Activated effector memory CD4-positive, alpha-beta T cell treated with Interleukin-2 at 50 U/mL for 16 hours (primary cell): ENCODE measurements at places on chromosomes 7 and 10.

DNA sequence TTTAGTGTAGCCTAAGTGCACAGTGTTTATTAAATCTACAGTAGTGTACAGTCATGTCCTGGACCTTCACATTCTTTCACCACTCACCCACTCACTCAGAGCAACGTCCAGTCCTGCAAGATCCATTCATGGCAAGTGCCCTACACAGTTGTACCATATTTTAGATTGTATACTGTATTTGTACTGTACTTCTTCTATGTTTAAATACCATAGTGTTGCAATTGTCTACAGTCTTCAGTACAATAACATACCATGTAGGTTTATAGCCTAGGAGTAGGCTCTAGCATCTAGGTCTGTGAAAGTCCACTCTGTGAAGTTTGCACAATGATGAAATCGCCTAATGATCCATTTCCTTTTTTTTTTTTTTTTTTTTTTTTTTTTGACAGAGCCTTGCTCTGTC, 12.0 kb downstream of the EEPD1 start:
- no peak for DNase-seq

- no peak for DNase-seq
These were observed 12.8 kb downstream of the LBX1 start for GRCh38 chr10:101216207-101217043.

DNA sequence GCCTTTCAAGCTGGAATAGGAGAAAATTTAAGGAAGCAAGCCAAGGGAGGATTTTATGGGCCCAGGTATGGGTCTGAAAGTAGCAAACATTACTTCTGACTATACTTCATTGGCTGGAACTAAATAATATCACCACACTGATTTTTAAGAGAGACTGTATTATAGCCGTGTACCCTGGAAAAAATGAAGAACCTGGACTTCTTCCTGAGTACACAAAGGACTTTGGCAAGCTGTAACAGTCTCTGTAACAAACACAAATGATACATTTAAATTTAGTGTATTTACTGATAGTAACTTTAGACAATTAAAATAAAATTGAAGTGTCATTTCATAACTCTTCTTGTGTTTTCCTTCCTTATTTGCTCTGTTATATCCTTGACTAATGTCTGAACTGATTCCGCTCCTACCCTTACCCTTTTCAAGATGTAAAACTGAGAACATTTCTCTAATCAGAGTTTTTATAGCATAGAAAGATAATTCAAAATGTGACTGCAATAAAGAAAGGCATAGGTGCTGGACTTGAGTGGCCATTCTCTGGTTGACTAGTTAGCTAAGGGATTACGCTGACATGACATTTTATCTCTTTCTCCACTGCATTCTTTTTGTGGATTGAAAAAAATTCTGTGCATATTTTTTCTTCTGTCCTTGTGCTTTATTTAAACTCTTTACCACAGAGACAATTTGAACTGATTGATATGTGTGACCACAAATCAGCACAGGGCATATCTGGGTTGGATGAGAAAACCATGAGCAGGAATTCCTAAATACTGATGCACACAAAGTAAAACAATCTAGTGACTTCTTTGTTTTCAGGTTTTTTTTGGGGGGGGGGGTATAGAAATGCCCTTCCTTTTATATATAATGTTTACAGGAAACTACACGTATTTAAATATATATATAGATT, 349.7 kb downstream of the MDFIC start:
- DNase-seq = no peak

DNA sequence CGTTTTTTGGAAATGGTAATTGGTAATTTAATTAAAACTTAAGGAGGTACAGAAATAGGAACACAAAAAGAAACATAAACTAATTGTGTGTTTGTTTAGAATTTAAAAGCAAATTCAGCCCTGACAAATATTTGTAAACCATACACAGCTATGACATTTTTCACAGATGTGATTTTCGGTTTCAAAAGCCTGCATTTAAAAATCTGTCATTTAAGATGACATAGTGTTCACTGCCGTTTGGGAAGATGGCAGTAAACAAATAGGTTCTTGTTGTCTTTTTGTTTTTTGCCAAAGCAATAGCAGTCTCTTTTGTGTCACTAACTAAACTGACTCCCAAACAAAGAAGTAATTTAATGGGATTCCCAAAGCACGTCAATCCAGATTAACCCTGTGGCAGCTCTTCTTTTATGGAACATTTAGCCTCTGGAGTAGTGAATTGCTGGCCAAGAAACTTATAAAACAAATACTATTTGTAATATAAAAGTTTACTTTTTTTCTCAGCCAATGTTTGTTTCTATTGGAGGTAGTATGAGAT, 697.6 kb downstream of the PHTF2 start:
- DNase-seq = no peak

GRCh38 chr10:71396711-71397295, at the start of gene CDH23:
CDH23 (plus strand) TSS chr10:71396920; CDS start chr10:71439832, 42,912 bp downstream.
- no peak for DNase-seq

GRCh38 chr7:73621168-73622063, 2.9 kb downstream of the MLXIPL start:
- DNase-seq = no peak

GRCh38 chr10:31061941-31062340, 30.3 kb upstream of the ZNF438 start:
- DNase-seq = no peak

GRCh38 chr7:128105228-128106022, 74.2 kb upstream of the LRRC4 start:
- DNase-seq = no peak

DNA sequence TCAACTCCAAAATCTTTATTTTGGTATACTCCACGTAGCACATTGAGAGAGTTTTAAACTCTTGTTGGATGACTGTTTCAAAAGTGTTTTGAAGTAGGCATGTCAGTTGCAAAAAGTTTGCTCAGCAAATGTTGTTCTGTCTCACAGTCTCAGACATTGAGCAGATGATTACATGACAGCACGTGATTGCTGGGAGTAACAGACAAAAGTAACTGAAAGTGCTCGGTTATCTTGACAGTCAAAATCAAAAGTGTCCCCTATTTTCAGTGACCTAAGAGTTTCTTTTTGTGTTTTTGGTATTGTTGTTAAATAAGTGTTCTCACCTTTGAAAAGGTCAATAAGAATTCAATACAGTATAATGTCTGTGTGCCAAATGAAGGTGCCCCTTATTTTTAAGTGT, 84.3 kb downstream of the CFTR start:
- no peak for DNase-seq

DNA sequence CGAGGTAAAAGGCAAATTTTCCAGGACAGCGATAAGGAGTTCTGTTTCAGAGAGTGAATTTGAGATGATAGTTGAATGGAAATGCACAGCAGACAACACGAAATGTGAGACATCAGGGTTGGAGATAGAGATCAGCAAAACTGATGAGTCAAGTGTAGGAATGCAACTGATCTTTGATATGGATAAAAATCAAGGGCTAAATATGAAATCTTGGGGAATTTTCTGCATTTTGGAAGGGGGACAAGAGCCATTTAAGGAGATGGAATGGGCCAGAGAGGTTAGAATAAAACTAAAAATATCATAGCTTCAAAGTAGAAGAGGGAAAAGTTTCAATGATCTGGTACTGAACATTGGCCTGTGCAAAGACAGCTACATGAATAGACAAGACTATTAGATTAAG, 11.5 kb downstream of the CISD1 start:
- DNase-seq = no peak

DNA sequence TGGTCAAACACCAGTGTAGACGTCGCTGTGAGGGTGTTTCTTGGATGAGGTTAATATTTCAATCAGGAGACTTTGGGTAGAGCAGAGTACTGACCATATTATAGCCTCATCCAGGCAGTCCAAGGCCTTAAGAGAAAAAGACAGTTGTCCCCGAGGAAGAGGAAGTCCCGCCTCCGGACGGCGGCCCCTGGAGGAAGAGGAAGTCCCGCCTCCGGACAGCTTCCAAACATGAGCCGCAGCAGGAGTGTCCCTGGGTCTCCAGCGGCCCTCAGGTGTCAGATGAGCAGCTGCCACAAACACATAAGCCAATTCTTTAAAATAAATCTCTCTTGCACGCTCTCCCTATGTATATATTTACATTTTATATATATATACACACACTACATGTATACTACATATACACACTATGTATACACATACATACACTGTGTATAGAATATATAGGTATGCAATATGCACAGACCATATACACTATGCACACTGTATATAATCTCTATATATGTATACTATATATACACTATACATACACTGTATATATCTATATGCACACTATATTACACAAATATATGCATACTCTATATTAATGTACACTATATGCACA, 37.5 kb downstream of the PWWP2B start:
- peak; percentile 51 for DNase-seq

DNA sequence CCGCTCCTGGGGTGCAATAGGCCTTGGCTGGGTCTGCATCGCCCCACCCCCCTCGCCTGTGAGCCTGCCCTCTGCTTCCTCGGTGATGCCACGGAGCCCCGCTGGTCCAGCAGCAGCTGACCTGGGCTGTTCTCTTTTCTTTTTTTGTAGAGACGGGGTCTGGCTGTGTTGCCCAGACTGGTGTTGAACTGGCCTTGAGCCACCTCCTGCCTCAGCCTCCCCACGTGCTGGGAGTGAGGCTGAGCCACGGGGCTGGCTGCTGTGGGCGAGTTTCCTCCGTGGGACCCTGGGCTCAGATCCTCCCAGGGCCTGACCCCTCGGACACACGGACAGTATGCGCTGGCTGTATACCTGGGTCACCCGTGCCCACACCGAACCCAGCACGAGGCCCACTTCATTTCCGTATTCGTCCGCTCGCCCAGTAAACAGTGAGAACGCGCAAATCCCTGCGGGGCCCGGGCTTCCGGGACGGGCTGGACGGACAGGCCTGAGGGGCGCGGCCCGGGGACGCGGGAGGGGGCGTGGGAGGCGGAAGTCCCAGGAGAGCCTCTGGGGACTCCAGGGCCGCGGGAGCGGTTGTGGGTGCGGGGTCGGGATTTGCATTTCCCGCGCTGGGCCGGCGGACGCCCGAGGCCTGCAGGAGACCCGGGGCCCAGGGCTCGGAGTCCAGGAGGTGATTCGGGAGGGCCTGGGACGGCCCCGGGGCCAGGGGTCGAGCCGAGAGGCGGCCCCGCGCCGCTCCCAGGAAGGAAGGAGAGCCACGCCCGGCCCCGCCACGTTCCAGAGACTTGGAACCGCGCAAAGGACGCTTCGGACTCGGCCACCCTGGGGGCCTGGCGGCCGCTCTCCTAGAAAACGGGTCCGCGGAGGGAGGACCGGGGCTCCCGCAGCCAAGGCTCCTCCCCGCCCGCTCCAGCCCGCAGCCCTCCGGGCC, 57.7 kb upstream of the DNAJB6 start:
- no peak for DNase-seq

- no peak for DNase-seq
These were observed 48.0 kb downstream of the PDZD8 start for GRCh38 chr10:117327262-117327661.

- DNase-seq = no peak
These were observed 195.6 kb downstream of the SKAP2 start for GRCh38 chr7:26668821-26669220.

DNA sequence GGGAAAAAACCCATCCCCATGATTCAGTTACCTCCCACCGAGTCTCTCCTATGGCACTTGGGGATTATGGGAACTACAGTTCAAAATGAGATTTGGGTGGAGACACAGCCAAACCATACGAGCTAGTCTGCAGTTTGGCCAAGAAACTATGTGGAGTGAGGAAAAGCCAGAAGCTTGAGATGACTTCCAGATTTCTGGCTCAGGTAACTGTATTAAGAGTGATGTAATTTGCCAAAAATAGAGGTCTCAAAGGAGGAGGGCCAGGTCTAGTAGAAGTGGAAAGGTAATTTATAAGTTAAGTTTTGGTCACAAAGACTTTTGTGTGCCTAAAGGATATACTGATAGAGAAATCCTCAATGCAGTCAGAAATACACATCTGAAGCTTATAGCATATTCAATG, 279.7 kb upstream of the MGMT start:
- DNase-seq = no peak

DNA sequence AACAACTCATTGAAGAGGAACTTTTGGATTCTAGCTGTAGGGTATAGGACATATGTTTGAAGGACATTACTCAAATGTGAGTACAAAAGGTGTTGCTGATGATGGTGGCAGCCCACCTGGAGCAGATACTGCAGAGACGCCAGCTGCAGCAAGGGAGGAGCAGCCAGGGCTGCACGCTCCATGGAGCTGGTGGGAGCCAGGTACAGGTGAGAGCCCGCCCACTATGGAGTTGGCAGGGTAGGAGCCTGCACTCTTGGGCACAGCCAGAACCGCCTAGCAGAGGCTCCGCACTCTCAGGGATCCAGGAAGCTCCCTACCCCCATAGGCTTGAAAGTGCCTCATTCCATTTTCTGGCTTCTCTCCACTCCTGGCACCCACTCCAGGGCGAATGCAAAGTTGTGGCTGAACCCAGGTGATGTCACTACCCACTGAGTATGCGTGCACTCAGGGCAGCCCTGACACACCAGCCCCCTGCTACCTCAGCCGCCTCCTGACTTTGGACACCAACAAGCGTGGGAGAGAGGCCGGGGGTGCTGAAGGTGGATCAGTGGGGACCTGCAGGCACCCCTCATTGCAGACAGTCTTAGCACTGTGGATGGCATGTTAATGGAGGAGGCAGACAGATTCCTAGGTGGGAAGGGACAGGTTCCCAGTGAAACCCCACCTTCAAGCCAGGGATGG, 761.1 kb downstream of the IPMK start:
- no peak for DNase-seq

DNA sequence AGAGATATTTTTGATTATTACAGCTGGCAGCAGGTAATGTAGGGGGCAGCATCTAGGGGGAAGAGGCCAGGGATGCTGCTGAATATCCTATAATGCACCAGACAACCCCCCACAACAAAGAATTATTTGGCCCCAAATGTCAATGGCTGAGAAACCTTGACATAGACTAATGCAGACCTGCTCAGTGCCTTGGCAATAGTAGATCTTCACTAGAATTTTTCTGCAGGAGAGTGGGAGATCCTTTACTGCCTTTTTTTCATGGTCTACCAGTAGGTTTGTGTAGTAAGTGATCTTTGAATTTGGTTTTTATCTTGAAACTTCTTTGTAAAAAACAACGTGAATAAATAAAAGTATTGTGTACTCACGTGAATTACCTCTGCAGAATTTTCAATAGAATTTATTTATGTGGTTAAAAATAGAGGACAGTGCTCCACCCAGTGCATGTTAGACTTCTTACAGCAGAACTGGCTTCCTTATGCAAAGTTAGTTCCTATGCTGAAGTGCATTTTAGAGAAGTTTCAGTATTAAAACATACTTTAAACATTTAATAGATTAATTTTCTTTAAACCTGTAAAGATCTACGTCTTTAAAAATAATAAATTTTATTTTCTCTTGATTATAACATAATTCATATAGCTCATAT, 199.6 kb upstream of the HDAC9 start:
- no peak for DNase-seq
